ENCODE measurements at places on chromosomes 1 and 21.

GRCh38 chr1:160671603-160672517 is 25.0 kb upstream of the SLAMF1 start:
- DNase-seq, result no peak

- DNase-seq, result peak; percentile 8
Measured at GRCh38 chr1:154403261-154403943, 1.7 kb upstream of the IL6R start.

GRCh38 chr21:38468989-38469388 is 29.3 kb downstream of the ERG start:
- DNase-seq, result no peak

GRCh38 chr1:195894411-195894810 is 713.8 kb downstream of the KCNT2 start:
- DNase-seq, result no peak

GRCh38 chr1:58783090-58783992 is 506 bp downstream of the JUN start:
- no peak for DNase-seq

- DNase-seq, result no peak
Measured at GRCh38 chr21:16116798-16117197, 387.0 kb downstream of the USP25 start.

GRCh38 chr1:52629325-52629643 is 3.7 kb upstream of the SHISAL2A start:
- DNase-seq, result no peak

- DNase-seq, result no peak
Measured at GRCh38 chr1:67347688-67348472, 40.2 kb downstream of the IL12RB2 start.

GRCh38 chr1:32742199-32742947 is 39.8 kb upstream of the SYNC start:
- no peak for DNase-seq

DNA sequence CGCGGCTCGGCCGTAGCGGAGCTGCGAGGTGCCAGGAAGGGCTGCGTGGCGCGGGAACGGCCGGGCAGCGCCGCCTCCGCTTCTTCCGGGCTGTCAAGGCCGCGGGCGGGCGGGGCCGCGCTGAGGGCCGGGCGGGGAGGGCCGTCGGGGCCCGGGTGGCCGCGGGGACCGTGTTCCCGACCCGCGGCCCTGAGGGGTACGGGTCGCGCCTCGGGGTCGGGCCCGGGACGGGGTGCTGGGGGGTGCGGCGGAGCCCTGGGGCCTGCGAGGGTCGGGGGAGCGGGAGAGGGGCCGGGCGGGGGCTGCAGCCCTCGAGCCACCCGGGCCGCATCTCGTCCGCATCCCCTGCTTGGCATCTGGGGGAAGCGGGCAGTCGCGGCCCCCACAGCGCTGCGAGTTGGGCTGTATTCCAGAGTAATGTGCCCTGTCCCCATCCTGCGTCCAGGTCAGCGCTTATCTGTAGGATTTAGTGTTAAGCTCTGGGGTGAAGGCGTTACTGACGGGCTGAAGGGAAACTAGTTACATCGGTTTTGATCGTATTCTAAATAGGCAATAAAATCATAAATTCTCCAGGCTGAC is 379 bp downstream of the RER1 start:
- no peak for DNase-seq

DNA sequence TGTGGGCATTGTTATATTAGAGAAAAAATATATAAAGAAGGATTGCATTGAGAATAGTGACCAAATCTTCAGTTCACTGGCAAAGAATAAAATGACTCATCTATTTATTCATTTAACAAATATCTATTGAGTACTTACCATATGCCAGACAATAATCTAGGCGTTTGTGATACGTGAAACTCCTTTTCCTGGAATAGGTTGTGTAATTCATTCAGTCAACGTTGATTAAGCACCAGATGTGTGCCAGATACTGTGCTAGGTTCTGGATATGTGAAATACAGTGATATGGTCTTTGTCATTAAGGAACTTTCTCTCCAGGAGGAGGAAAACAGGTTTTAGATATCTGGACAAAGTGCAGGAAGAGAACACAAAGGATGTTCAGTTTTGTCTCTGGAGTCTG is 344.5 kb downstream of the RWDD3 start:
- no peak for DNase-seq

- DNase-seq, result no peak
Measured at GRCh38 chr1:2104621-2105427, 54.6 kb downstream of the PRKCZ start.

- DNase-seq, result no peak
Measured at GRCh38 chr1:182984621-182985020, 31.7 kb upstream of the SHCBP1L start.

DNA sequence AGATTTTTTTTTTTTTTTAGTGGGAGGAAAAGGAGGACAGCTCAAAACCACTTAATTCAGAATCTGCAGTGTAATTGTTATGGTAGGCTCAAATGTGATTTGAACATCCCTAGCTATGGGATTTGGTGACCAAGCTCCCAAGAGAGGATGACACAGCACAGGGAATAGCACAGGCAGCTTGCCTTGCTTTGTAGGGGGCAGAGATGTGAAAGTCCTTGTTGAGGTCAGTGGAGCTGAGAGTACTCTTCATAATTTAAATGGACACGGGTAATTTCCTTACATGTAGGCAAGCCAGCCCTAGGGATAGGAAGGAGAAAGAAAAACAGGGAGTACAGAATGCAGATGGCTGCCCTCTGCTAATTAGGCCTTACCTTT is 3.2 kb upstream of the UCK2 start:
- DNase-seq, result no peak

DNA sequence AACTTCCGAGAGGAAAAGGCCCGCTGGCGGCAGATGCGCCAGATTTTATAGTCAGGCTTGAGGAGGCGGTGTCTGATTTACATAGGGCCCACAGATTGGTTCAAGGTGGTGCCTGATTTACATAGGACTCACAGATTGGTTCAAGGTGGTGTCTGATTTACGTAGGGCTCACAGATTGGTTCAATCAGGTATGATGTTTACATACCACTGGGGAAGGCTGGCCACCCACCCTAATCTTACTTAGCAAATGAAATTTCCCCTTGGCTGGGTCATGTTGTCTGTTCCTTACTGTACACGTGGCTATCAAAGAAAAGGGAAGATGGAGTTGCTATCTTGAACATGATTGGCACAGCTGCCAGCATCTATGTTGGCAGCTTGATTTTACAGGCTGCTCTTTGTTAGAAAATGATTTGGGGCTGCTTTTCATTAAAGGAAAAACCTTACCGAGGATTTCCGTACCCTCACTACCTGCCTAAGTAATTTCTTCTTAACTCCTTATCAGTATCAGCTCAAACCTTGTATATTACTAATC is 96.3 kb downstream of the SETD4 start:
- DNase-seq, result no peak
